ENCODE measurements at places on chromosomes 11 and 22.

GRCh38 chr11:63850920-63851319 is 12.0 kb downstream of the MARK2 start:
- DNase-seq, result no peak

- no peak for DNase-seq
These were observed 11.9 kb downstream of the SNX19 start for GRCh38 chr11:130904380-130904779.

GRCh38 chr22:30486661-30487115 is 14.9 kb upstream of the SEC14L3 start:
- no peak for DNase-seq

DNA sequence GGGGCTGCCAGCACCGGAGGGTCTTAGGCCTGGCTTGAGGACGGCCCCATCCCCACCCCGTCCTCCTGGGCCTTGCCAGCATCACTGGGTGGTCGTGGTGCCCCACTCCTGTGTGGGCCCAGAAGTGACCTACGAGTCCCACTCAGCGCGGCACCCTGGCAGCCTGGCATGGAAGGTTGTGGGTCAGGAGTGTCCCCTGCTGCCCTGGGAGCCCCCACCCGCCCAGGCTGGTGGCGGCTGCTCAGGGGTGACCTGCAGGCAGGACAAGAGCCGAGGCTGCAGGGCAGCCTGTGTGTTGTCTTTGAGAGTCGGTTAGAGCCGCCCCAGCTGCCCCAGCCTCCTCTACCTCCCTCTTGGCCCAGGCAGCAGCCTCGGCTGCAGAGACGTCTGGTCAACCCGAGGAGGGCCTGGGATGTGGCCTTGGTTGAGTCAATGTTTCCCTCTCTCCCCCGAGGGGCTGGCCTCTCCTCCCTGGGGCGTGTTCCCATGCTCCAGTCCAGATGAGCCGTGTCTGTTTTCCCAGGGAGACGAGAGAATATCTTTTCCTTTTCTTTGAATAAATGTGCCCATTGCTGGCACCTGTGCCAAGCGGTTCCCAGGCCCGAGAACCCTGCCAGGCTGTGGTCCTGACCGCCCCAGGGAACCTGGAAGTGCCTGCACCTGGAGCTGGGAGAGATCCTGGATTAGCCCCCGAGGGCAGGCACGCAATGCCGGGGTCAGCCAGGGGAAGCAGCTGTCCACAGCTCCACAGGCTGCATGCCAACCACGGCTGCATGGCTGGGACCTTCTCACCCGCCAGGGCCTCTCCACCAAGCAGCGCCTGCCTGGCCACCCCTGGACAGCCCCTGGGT is 35.7 kb upstream of the MUC5AC start:
- no peak for DNase-seq

GRCh38 chr11:94010136-94010535 is 11.0 kb upstream of the HEPHL1 start:
- DNase-seq, result no peak

- DNase-seq, result no peak
These were observed 40.1 kb upstream of the PRR5 start for GRCh38 chr22:44661659-44662569.

- DNase-seq, result no peak
These were observed 16.2 kb upstream of the OR10V1 start for GRCh38 chr11:59729834-59730233.

DNA sequence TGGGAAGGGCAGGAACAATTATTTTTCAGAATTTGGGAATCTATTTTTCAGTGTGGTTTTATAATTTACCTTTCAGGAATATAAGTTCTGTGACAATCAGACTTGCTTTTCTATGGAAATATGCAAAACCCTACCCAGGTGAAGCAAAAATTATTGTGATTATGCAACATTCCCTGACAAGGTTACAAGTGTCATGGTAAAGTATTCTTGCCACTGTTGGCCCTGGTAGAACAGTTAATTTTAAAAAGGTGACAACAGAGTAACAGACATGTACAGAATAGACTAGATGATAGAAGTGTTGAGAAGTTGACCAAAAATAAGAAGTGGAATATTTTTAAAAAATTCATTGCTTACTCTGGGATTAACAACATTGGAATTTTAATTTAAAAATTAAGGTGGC is 29.2 kb downstream of the TRAF6 start:
- no peak for DNase-seq

DNA sequence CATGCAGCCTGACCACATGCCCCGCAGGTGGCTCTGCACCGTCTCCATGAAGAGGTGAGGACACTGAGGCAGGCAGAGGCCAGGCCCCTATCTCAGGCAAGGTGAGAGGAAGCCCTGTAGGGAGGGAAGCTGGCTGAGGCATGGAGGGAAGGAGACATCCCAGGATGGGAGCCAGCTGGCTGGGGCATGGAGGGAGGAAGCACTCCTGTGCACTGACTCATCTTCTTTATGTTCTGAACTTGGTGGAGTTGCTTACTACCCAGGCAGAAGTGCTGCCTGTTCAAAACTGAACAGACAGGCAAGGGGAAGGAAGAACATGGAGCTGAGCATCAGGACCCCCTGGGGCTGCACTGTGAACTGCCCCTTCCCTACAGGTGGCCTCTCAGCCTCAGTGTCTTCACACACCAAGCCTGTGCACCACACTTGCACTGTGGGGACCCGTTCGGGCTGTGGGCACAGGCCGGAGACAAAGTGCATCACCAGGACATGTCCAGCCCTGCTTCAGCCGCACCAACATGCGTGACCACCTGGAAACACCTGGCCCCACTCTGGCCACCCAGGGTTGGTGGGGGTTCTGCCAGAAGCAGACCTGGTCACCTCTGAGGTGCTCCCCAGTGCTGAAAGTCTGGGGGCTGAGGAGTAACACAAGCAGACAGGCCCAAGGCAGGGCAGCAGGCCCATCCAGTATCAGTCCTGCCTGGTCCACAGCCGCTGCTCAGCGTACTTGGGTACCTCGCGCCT is 55.5 kb downstream of the DGCR2 start:
- no peak for DNase-seq

DNA sequence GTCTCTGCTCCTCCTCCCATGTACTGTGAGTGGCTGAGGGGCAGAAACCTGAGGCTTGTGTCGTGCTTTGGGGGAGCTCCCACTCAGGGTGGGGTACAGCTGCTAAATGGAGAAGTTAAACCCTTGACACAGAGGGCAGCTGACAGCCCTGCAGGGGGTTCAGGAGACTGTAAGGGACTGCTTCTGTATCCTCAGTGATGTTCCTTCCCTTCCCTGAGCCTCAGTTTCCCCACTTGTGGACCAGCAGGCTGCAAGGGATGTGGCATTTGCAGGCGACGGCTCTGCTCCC is 15.6 kb downstream of the SYNGR1 start:
- DNase-seq, result no peak

DNA sequence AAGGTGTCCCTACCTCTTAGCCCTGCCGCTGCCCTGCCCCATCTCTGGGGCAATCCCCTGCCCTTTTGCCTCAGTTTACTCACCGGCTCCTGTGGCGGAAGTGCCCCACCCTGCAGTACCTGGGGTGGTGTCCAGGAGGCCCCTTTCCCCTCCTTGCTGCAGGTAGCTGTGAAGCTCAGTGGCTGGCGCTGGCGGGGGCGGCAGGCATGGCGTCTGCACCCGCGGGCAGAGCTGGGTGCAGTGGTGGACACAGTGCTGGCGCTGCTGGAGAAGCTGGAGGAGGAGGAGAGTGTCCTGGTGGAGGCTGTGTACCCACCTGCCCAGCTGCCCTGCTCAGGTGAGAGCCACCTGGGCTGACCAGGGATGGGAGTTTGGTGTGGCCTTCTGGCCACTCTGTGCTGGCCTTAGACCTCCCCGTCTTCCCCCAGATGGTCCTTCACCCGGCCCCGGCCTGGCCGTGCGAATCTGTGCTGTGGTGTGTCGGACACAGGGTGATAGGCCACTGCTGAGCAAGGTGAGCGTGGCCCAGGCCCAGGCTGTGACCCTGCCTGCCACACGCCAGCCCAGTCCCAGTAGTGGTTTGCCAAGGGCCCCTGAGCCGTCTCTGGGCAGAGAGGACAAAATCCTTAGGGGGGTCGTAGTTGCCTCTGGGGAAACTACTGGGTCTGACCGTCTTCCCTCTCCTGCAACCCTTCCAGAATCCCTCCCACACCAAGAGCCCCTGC is 4.0 kb downstream of the CARNS1 start:
- DNase-seq, result no peak

DNA sequence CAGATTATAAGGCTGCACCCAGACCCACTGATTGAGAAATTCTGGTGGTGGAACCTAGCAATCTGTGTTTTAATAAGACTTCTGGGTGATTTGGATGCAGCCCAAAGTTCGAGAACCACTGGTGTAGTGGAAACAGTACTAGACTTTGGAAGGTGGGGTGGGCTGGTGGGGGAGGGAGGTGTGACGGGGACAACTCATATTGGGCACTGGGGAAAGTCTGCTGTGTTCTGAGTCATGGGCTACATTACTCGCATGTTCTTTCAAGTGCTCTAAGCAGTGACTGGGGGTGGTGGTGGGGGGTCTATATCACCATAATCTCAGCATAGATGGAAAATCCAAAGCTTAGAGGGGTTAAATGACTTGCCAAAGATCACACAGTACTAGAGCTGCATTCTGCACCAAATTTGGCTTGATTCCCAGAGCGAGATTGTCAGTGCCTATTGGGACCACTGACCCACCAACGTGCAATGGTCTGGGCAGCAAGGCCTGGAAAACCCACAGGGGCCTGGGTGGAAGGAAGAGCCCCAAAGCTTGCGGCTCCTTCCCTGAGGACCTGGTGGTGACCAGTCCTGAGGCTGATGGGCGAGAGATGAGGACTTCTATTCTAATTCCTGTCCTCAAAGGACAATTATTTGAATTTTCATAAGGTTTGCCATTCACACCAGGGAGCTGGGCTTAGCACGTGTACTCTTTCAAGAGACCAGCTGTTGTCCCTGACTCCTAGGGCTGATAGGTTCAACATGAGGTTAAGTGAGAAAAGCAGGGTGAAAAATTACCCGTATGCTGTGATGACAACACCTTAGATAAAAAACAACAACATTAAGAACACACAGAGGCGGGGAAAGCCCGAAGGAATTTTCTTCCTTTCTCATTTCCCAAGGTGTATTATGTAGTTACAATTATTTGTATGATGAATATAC is 77.5 kb upstream of the NARS2 start:
- DNase-seq, result no peak

DNA sequence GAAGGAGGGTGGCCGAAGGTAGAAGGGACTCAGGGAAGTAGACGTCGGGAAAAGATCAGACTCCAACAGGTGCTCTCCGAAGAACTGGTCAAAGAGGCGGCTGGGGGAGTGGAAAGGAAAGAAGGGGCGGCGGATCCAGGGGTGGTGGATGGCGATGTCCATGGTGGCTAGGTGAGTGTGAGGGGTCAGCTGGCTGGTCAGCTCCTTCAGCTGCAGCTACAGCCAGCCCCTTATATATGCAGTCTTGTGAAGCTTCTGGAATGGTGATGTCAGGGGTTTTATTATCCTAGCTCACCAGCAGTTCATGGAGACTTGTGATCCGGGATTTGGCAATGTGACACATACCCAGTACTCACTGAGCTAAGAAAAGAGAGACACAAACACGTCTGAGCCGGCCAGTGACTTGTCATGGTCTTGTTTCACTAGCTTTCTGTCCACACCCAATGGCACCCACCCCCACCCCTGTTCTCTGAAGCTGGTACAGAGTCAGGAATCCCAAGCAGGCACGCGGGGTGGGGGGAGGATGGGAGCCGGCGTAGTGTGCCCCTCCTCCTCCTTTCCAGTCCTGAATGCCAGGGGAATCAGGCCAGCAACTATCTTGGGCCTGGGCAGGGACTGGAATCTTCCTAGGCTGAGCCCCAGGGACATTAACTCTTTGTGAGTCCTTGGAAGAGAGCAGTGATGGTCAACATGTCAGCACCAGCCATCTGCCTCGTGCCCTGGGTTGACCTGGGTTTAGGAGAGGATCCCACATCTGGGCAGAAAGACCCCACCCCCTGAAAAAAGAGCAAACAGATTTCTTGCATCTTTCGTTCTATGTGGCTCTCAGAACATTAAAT is at the start of gene CRYAB:
Gene CRYAB, minus strand, starts transcription at position 208 of the 839 bp plus-strand sequence. Its CDS starts 46 bp downstream, at position 162.
- no peak for DNase-seq

DNA sequence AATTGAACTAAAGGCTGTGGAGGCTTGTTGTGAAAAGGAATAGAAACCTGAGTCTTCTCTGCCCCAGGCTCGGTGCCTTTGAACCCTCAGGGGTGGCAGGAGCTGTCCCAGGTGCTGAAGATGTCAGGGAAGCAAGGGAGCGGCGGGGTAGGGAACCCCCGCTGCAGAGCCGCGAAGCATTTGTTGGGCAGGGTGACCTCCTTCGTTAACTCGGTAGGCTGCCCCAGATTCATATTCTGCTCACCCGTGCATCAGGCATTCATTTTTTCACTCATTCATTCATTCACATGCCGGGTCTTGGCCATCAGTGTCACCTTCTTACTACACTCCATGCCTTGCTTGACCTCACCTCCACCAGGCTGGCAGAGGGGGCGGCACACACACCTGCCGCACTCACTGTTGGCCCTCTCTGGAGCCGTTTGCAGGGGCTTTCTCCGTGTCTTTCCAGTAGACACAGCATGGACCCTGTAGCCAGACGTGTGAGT is 618.9 kb downstream of the BRD1 start:
- no peak for DNase-seq

DNA sequence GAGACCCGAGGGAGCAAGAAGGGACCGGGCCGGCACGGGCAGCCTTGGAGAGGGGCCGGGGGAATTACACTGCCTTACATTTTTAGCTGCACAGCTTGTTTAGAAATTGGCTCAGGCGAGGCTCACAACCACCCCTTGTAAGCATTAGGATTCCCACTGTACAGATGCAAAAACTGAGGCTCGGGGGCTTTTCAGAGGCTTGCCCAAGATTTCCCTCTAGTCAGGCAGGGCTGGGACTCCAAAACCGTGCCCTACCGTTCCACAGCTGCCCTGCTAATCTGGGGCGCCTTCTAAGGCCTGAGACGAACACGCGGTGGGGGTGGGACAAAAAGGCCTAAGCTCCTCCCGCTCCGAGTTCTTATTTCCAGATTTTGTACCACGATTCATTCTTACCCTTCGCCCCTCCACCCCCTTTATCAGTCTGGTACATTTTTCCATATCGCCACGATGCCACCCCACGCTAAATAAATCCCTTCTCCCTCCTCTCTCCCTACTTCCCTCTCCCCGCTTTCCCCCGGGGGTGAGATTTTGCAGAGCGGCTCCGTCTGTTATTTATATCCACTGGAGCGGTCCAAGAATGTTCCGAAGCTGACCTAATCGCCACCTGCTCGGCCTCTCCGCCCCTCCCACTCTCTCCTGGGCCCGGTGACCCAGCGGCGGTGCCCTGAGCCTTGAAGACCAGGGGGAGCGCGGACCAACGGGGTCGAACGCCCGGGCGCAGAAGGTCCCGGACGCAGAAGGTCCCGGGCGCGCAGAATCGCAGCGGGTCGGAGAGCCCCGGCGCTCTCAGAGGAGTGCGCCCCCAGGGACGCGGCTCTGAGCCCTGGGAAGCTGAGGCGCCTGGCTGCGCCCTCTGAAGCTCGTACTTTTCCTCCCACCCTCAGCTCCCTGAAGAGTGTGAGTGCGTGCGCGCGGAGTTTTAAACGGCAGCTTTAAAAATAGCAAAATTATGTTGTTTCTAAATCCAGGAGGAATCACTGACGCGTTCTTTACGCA is 764 bp upstream of the PACSIN3 start:
- DNase-seq, result no peak

Measured in T-helper 22 cell (primary cell).